ENCODE measurements at places on chromosomes 11 and 22.

- DNase-seq, result no peak
These were observed 741 bp downstream of the CARS1 start for GRCh38 chr11:3056296-3057068.

- no peak for DNase-seq
These were observed 15.8 kb downstream of the TMEM258 start for GRCh38 chr11:61776561-61777075.

- DNase-seq, result no peak
These were observed 9.1 kb upstream of the RAC2 start for GRCh38 chr22:37253126-37253660.

- DNase-seq, result no peak
These were observed 120.5 kb upstream of the FGF3 start for GRCh38 chr11:69939551-69940245.

- DNase-seq, result no peak
These were observed 22.7 kb upstream of the PLEKHA7 start for GRCh38 chr11:17036666-17037658.

DNA sequence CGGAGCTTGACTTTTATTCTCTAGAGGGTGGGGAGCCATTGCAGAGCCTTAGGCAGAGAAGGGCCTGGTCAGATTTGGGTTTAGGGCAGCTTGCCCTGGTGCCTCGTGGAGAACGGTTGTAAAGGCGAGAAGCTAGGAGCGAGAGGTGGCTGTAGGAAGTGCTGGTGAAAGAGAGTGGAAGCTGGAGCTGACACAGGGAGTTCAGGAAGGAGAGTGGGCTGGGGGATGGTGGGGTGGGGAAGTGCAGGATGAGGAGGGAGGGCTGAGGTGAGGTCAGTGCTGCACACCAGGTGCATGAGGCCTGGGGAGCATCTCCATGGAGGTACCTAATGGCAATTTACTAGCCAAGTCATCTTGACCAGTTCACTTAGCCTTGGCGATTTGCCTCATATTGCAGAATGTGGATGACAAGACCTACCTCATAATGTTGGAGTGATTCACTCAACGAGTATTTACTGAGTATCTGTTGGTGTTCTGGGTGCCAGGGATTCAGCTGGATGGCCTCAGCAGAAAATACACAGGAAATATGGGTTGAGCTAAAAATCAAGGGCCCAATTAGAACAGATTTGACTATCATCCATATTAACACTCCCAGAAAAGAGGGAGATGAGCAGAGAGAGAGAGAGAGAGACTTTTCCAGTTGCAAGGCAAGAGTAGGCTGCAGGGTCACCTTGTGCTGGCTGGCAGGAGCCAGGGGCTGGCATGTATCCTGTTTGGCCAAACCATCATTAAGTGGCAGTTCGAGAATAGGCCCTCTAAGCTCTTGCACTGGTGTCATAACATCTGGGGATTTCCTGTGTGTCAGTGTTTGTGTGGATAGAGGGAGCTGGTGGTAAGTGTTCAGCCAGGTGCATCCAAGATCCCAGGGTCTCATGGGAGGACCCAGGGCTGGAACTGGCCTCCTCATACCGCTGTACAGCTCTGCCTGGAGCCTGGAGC, 44.4 kb upstream of the CLDN5 start:
- DNase-seq, result no peak

- no peak for DNase-seq
These were observed 105.7 kb downstream of the TSPAN18 start for GRCh38 chr11:44832452-44832851.

- DNase-seq, result no peak
These were observed 37.4 kb downstream of the COMMD9 start for GRCh38 chr11:36251823-36252222.

DNA sequence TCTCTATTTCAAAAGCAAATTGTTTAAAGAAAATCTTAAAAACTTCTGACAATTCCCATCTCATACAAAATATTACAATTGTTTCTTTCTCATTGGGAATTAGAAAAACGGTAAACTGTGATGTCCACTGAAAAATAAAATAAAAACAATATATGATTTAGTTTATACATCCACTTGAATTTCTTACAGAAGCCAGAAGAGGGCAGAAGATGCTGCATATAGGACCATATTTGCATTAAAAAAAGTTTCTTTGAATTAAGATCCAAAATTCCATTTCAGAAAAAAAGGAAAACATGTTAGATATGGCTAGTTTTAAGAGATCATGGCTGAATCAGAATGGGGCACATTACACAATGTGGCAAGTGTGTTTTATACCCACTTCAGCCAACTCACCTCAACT, 39.3 kb upstream of the LRRC4C start:
- DNase-seq, result no peak

DNA sequence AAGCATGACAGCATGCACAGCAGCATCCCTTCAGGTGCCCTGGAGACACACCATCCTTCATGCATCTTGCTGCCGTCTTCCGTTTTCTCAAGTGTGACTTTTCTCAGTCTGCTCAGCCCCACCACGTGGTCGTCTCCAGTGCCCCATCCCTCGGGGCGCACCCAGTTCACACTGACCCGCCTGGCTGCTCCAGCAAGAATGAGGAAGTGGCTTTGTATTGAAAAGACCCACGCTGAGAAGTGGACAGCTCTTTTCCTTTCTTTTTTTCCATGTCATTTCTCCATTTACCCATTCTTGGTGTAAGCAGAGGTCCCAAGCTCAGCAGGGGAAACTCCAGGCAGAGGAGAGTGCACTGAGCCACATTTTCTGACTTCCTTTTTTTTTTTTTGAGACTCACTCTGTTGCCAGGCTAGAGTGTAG, 14.5 kb downstream of the SERPINH1 start:
- DNase-seq, result no peak

DNA sequence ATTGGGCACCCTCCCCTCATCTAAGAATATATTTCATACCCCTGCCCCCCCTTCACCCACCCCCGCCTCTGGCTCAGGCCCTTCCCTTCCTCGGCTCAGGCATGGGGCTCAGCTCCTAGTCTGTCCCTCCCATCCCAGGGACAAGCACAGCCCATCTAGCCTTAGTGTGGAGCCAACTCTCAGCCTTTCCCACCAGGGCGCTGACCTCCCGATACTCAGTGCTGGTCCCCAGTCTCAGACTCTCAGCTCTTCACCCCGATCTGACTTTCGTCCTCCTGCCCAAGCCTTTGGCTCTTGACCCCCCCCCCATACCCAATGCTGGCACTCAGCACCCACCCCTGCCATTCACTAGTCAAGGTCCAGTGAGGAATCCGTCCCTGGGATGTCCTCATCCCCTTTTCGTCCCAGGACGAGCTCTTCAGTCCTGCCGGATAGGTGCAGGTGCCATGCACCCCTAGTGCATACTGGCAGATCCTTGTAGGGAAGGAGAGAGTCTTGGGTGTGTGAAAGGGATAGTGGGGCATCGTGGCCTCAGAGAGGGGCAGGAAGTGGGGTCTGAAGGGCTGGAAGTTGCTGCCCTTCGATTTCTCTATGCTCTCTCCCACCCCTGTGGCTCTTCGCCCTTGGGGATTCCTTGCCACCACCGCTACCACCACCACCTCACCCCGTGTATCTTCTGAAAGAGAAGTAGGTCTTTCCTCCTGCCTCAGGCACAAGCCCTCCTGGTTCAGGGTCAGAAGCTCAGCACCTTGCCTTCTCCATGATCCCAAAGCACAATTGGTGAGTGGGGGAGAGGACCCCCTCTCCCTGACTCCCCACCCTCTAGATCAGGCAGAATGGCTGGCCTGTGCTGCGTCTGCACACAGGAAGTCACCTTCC, 2.4 kb downstream of the TPBGL start:
- DNase-seq, result no peak

DNA sequence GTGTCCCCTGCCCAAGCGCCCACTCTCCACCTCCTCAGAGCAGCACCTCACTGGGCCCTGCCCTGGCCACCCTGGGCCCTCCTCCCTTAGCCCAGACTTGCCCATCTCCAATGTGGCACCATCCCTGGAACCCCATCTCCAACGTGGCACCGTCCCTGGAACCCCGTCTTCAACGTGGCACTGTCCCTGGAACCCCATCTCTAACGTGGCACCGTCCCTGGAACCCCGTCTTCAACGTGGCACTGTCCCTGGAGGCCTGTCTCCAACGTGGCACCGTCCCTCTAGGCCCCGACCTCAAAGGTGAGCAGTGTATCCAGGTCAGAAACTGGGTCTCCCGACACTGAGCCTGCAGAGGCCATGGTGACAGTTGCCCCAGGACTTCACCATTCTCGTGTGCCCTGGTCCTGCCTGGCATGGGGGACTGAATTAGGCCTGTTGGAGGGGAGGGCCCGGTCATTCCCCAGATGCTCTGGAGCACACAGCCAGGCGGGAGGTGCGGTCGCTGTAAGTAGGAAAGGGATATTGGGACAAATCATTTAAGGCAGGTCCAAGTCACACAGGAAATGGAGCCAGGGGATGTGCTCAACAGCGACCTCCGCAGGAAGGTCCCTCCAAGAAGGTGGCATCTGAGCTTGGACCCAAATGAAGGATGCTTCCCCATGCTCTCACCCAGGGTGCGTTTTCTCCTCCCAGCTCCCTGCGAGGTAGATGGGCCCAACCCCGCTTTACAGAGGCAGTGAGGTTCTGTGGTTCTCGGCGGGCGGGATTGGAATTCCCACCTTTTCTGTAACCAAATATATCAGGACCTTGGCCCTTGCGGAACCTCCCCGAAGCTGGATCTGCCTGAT, 2.4 kb upstream of the CTSD start:
- DNase-seq, result no peak

GRCh38 chr11:125263268-125263790, 98.8 kb downstream of the PKNOX2 start:
- no peak for DNase-seq

GRCh38 chr11:69035946-69036340, 12.8 kb upstream of the TPCN2 start:
- no peak for DNase-seq

- DNase-seq, result no peak
These were observed 55.2 kb downstream of the FLRT1 start for GRCh38 chr11:64090806-64091516.

- DNase-seq, result no peak
These were observed 73.8 kb downstream of the FAM76B start for GRCh38 chr11:95715777-95716241.

Measured in stimulated activated CD4-positive, alpha-beta T cell treated with anti-CD3 and anti-CD28 coated beads, Interleukin-15, amount 100 ng/mL, for 1 hour (primary cell).